ENCODE measurements at places on chromosomes 1 and 21.

DNA sequence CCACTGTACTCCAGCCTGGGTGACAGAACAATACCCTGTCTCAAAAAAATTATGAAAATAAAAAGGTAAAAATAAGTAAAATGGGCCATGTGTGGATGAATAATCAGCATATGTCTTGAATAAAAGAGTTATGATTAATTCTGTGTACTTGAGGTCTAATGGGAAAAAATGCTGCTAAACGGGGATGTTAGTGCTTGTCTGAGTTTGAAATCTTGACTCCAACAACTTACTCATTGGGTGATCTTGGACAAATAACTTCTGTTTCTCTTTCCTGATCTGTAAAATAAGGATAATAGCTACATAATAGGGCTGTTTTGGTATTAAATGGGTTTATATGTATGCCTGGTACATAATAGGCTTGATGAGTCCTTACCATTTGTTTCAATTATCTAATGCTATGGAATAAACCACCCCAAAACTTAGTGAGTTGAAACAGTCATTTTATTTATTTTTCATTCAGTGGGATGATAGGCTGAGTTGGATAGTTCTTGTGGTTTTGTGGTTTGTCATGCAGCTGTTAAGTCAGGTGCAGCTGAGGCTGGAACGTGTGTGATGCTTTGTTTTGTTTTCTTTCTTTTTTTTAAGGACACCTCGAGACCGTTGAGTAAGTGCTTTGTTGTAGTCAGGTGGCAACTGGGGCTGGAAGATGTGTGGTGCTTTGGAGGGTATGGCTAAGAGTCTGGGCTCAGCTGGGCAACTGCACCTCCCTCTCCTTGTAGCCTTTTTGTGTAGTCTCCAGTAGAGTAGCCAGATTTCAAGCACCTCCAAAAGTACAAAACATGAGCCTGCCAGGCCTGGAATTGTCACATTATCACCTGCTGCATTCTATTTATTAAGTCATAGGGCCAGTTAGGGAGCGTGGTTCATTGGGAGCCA lies 4.9 kb downstream of the MDM4 start:
- H3K27me3 ChIP-seq = no peaks in the 10 kb centered on the region
- H3K4me1 ChIP-seq = no peaks in the 10 kb centered on the region
- no peak overlapping the region for H3K27ac ChIP-seq
- H3K36me3 ChIP-seq = peaks cover 16% of the 10 kb centered on the region
- DNase-seq = no peak

GRCh38 chr1:160779626-160780397 lies 16.2 kb upstream of the LY9 start:
- no peak for DNase-seq
- H3K27ac ChIP-seq = no peak overlapping the region
- no peaks in the 10 kb centered on the region for H3K27me3 ChIP-seq
- H3K36me3 ChIP-seq = no peaks in the 10 kb centered on the region
- H3K4me1 ChIP-seq = no peaks in the 10 kb centered on the region
- H3K4me3 ChIP-seq = no peak overlapping the region

DNA sequence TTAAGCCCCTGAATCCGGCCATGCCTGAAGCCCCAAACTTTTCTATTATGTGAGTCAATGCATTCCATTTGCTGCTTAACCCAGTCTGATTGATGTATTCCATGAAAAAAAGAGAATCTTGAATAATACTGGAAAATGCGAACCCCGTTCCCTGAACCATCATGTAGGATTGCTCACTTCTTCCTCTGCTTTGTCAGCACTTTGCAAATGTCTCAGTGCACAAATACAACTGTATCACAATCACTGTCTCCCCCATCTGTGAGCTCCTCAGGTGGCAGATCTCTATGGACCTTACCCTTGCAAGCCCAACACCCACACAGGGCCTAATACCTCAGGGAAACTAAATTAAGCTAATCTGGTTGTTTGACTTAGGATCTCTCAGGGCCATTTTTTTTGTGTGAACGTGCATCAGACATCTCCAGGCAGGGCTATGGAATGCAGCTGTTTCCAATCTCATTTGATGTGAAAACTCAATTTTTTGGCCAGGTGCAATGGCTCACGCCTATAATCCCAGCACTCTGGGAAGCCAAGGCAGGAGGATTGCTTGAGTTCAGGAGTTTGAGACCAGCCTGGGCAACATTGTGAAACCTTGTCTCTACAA lies 2.1 kb upstream of the RCAN3 start:
- H3K36me3 ChIP-seq = no peaks in the 10 kb centered on the region
- DNase-seq = no peak
- H3K4me3 ChIP-seq = no peak overlapping the region

DNA sequence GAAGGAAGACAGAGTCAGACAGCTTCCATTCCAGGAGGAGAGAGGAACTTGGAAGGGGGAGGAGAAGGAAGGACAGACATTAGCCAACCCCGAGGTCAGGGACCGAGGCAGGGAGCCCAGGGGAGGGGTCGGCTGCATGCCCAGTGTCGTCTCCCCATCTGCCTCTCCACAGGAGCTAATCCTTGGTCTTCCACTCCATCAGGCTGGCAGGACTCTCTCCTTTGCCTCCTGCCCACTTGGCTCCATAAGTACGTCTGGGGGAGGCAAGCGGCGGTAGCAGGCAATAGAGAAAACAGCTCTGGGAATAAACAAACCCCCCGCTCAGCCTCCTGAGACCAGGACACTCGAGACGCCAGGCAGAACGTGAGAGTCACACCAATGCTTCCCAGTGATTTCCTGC lies 71.3 kb downstream of the GRIK3 start:
- H3K4me3 ChIP-seq = no peak overlapping the region
- no peaks in the 10 kb centered on the region for H3K4me1 ChIP-seq
- no peak overlapping the region for H3K27ac ChIP-seq
- H3K36me3 ChIP-seq = no peaks in the 10 kb centered on the region

GRCh38 chr1:4931486-4931885 lies 277.1 kb downstream of the AJAP1 start:
- no peaks in the 10 kb centered on the region for H3K4me1 ChIP-seq
- no peaks in the 10 kb centered on the region for H3K27me3 ChIP-seq
- no peak overlapping the region for H3K27ac ChIP-seq
- H3K36me3 ChIP-seq = no peaks in the 10 kb centered on the region
- H3K4me3 ChIP-seq = no peak overlapping the region

DNA sequence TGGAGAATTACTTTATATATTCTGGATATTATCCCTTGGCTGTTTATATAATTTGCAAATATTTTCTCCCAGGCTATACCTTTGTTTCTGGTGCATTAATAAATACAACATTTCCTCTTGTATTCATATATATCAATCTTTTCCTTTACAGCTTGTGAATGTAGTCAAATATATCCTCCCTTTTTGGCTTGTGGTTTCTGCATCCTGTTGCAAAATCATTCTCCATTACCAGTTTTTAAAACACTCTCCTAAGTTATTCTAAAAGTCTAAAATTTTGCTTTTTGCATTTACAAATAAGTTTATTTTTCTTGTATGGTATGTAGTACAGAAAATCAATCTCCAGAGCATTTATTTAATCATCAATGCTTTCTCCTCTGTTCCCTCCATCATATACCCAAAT lies 909.4 kb downstream of the ADGRL2 start:
- DNase-seq = no peak
- H3K36me3 ChIP-seq = no peaks in the 10 kb centered on the region
- H3K27me3 ChIP-seq = no peaks in the 10 kb centered on the region
- no peak overlapping the region for H3K27ac ChIP-seq

DNA sequence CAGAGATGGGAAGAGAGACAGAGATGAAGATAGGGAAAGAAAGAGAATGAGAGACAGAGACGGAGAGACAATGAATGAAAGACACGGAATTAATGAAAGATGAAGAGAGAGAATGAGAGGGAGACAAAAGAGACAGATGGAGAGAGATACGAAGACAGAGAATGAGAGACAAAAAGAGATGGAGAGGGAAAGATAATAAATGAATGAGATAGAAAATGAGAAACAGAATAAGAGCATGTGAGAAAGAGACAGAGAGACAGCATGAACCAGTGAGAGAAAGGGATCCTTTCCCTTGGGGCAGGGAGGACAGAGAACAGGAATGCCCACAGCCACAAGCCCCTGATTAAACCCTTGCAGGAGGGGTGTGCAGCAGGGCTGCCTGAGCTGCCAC lies 5.3 kb upstream of the WNT9A start:
- H3K4me1 ChIP-seq = no peaks in the 10 kb centered on the region
- H3K27ac ChIP-seq = no peak overlapping the region
- no peak overlapping the region for H3K4me3 ChIP-seq
- no peaks in the 10 kb centered on the region for H3K36me3 ChIP-seq
- H3K27me3 ChIP-seq = no peaks in the 10 kb centered on the region

- H3K27me3 ChIP-seq = no peaks in the 10 kb centered on the region
- H3K36me3 ChIP-seq = peaks cover 18% of the 10 kb centered on the region
- H3K4me3 ChIP-seq = no peak overlapping the region
- H3K4me1 ChIP-seq = no peaks in the 10 kb centered on the region
Observed at GRCh38 chr1:243548516-243548915, 292.7 kb downstream of the SDCCAG8 start.

DNA sequence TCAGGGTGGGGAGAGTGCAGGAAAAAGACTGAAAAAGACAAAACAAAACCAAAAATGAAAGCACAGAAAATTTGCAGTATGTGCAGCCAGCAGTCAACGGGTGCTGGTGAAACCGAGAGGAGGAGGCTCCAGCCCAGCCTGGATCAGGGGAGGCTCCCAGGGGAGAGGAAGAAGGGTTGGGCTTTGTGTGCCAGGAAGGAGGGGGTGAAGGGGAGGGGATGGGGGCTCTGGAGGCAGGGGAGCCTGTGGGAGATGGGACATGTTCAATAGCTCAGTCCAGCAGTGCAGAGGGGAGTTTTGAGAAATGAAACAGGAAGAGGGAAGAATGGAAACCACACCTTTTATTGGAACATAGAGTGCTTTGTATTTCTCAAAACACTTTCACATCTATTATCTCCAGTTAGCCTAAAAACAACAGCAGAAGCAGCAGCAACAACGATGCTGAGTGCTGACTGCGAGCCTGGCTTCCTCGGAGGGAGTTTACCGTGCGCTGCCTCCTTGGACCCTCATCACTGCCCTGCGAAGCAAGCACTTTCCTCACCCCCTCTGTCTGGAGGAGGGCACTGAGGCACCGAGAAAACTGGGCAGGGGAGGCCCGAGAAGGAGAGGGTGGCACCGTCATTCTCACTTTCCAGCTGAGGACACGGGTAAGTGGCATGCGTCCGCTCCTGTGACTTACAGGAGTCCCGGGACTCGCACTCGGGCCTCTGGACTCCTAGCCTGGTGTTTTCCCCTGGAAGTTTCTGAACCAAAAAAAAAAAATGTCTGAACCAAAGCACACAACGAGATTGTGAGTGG lies 62.9 kb downstream of the MDM4 start:
- no peaks in the 10 kb centered on the region for H3K27me3 ChIP-seq
- H3K36me3 ChIP-seq = no peaks in the 10 kb centered on the region
- no peak overlapping the region for H3K27ac ChIP-seq

- peak overlapping the region; percentile 1 for H3K27ac ChIP-seq
- no peaks in the 10 kb centered on the region for H3K36me3 ChIP-seq
- H3K27me3 ChIP-seq = no peaks in the 10 kb centered on the region
- H3K4me3 ChIP-seq = peak overlapping the region; percentile 3
- H3K4me1 ChIP-seq = no peaks in the 10 kb centered on the region
Observed at GRCh38 chr21:16117851-16118590, 388.2 kb downstream of the USP25 start.

- no peaks in the 10 kb centered on the region for H3K4me1 ChIP-seq
- no peaks in the 10 kb centered on the region for H3K27me3 ChIP-seq
Observed at GRCh38 chr1:117673405-117673804, 67.6 kb downstream of the TENT5C start.

- H3K4me1 ChIP-seq = no peaks in the 10 kb centered on the region
- H3K36me3 ChIP-seq = no peaks in the 10 kb centered on the region
- H3K4me3 ChIP-seq = no peak overlapping the region
- no peaks in the 10 kb centered on the region for H3K27me3 ChIP-seq
- peak overlapping the region; percentile 87 for H3K27ac ChIP-seq
- no peak for DNase-seq
Observed at GRCh38 chr1:39048745-39049370, 22.7 kb downstream of the NDUFS5 start.

GRCh38 chr21:36582271-36582670 lies 102.3 kb upstream of the CLDN14 start:
- no peak for DNase-seq
- no peaks in the 10 kb centered on the region for H3K36me3 ChIP-seq
- H3K4me1 ChIP-seq = no peaks in the 10 kb centered on the region
- H3K27ac ChIP-seq = no peak overlapping the region
- H3K27me3 ChIP-seq = no peaks in the 10 kb centered on the region
- no peak overlapping the region for H3K4me3 ChIP-seq

DNA sequence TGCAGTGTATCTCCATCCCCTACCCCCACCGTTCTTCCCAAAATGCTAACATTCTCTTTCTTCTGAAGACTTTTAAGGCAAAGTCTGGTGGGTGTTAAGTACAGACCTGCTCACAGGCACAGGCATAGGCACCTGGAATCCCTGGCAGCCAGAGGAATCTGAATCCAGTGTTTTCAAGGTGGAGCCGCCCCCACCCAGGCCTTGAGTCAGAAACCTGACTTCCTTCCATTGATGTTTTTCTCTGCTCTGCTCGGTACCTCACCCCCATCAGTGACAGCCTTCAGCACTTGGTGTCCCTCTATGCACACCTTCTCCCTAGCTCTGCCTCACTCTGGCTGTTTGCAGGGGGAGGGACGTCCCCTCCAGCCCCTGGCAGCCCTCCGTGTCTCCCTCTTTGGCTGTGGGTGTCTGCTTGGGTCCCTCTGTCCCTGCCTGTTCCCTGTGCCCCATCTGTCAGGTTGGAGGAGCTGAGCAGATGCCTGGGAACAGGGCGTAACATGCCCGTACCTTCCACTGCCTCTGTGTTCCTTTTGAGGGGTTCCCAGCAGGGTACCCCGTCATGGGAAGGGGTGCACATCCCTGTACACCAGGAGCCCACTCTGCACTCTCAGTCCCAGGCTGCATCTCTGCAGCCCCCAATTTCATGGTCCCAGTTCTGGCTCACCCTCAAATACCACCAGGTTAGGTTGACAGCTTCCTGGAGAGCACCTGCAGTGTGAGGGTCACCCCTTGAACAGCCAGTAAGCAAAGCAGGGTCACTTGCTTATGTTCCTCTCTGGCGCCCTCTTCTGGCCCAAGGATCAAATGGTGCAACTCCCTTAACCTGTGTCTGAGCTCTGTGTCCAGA lies 6.7 kb downstream of the NCDN start:
- H3K4me1 ChIP-seq = peaks cover 18% of the 10 kb centered on the region
- no peak overlapping the region for H3K27ac ChIP-seq
- H3K36me3 ChIP-seq = peaks cover 58% of the 10 kb centered on the region
- H3K27me3 ChIP-seq = no peaks in the 10 kb centered on the region
- peak; percentile 83 for DNase-seq

DNA sequence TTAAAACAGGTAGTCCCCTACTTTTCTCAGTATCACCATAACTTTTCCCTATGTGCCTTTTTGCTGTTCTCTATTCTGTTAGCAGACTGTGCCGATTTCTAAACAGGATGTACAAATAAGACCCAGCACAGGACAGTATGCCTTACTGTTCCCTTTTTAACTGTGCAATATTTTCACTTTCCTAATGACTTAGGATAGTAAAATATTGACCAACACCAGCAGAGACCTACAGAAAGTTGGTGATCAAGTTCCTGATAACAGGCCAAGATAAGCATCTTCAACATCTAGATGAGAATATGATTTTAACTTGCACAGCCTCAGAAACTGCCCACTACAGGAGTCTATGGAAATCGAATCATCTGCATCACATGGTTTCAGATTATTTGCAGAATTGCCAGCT lies 42.0 kb downstream of the ADSS2 start:
- peaks cover 81% of the 10 kb centered on the region for H3K36me3 ChIP-seq
- H3K4me3 ChIP-seq = no peak overlapping the region
- no peaks in the 10 kb centered on the region for H3K4me1 ChIP-seq
- H3K27me3 ChIP-seq = no peaks in the 10 kb centered on the region
